ENCODE measurements at places on chromosomes 5 and 9.

DNA sequence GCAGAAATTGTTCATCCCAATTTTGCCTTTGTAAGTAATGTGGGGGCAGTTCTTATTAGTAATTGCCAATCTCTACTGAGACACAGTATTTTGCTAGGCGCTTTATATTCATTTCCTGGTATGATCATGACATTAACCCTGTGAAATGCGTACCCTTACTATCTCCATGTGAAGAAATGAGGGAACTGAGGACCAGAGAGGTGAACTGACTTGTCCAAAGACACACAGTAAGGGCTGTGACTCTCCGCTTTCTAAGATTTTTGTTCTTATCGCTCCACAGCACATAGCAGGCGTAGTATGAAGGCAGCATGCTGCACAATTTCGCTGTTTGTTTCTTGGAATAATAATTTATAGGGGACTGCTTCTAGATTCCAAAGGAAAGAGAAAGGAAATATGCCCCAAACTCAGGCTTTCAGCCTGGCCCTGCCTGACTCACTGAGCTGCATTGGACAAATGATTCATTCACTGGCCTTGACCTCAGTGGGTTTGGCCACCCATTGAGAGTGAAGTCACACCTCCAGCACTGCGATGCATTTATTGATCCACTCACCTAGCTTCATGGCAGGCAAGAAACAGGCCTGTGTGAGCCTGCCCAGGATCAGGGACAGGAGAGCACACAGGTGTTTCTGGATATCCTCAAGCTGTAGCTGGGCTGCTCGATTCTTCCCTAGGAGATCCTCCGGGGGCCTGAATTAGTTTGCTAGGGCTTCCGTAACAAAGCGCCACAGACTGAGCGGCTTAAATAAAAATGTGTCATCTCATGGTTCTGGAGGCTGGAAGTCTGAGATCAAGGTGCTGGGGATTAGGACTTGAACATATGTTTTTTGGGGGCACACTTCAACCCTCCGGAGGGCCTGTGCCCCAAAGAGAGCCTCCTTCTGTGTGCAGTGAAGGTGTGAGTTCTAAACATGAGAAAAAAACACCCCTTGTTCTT, 7.2 kb upstream of the DUSP1 start:
- DNase-seq: no peak

GRCh38 chr9:125920402-125920801, 173.2 kb downstream of the PBX3 start:
- DNase-seq: no peak

- no peak for DNase-seq
Measured at GRCh38 chr9:82062245-82062644, 73.7 kb downstream of the SPATA31D1 start.

GRCh38 chr5:16983022-16983639, 47.0 kb upstream of the MYO10 start:
- DNase-seq: no peak

GRCh38 chr5:91125916-91126315, 257.2 kb downstream of the ARRDC3 start:
- DNase-seq: no peak

DNA sequence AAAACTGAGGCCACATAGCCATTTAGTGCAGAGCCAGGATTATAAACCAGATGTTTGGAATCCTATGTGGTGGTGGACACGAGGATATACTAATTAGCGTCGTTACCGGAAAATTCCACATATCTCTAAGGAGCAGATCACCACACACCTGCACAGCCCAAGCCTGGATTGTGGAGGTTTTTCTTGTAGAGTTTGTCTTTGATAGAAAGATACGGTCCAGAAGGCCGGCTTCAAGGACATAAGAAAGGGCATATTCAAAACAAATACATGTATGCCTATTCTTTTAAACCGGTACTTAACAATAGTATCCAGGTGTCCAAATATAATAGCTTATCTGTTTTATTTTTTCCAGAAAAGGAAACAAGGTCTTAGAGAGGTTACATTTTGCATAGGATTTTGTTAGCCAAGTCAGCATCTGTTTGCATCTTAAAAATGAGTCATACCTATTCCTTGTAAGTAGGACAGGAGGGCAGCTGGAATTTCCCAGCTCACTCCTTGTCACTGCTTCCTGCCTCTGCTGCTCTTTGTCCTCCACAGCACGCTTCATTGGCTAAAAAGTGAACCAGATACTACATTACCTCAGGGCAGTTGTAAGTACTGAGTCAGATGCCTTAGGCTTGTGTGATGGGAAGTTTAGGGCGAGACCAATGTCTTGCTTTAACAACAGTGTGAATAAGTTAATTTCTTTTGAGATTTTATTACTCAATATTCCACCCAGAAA, 3.6 kb downstream of the TMC1 start:
- no peak for DNase-seq

DNA sequence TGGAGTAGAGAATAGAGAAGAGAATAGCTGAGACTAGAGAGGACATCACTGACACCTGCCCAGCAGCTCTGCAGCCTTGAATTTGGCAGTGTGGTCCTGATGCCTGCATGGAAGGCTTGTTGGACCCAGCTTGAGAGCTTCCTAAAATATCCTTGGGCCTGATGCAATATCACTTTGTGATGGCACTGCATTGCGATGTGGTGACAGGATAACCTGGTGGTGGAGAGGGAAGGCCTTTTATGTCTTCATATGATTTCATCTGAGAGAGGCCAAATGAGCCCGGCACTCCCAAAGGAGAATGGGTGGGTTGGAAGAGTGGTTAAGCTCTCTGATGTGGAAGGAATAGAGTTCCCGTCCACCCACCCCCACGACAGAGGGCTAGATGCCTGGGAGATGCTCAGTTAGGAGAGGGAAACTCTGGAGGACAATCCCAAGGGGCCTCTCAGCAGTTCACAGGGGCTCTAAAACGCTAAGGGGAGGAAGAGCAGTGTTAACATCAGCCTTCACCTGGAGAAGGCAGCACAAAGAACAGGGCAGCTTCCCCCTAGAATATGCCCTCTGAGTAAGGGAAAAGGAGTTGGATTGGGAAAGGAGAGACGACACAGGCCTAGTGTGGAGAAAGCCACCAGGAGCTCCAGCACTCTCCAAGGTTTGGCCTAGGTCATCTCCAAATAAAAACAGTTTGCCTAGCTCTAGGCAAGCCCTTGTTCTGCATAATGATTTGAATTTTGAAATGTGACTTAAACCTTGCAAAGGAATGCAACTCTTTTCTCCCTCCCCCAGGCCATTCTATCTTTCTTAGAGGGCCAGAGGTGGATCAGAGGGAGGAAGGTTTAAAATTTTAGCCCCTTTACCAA, 99.8 kb upstream of the SSBP2 start:
- DNase-seq: no peak

- DNase-seq: no peak
Measured at GRCh38 chr5:132020568-132021339, 9.3 kb upstream of the ACSL6 start.

- DNase-seq: no peak
Measured at GRCh38 chr9:127291246-127291778, 26.7 kb downstream of the GARNL3 start.

GRCh38 chr9:85610074-85610860, 131.5 kb downstream of the AGTPBP1 start:
- DNase-seq: no peak

DNA sequence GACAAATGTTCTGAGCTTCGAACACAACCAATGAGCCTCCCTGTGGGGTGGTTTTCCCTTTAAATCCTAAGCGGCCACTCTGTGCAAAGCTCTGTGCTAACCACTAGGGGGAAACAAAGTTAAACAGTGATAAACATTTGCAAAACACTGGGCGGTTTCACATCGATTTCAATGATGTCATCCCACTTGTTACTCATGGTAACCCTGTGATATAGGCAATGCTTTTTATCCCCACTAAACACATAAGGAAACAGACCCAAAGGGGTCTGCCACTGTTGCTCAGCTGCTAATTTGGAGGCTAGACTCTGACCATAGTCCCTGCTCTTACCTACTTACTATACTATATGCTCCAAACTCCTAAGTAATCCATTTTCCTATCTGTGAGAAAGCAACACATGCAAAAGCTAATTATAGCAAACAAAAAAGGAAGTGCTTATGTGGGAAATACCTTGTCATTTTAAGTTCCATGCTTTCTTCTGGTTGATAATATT, 57.3 kb downstream of the PTPN3 start:
- peak; percentile 7 for DNase-seq

GRCh38 chr5:62483556-62483955, 71.0 kb downstream of the IPO11 start:
- DNase-seq: no peak

DNA sequence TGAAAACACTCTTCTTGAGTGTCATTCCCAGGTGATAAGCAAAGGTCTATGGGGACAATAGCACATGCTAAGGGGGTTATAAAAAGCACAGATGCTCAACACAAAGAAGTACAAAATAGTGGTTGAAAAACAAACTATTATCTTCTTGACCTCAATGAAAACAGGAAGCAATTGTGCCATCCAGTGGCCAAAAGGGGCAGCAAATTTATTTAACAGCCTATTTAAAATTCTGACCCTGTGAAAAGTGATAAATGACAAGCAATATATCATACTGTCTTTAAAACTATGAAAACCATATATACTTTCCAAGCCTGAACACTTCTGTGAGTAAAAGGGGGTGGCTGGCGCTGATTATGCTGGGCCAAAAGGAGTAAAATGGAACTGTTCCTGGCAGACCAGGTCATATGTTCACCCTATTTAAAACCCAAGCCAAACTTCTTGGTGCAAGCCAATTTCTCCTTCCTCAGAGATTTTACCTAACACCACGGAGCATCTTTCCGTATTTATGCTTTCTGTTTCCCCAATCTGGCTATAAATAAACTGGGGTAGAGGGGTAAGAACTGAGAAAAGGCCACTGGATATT, 29.7 kb downstream of the TEX10 start:
- no peak for DNase-seq

DNA sequence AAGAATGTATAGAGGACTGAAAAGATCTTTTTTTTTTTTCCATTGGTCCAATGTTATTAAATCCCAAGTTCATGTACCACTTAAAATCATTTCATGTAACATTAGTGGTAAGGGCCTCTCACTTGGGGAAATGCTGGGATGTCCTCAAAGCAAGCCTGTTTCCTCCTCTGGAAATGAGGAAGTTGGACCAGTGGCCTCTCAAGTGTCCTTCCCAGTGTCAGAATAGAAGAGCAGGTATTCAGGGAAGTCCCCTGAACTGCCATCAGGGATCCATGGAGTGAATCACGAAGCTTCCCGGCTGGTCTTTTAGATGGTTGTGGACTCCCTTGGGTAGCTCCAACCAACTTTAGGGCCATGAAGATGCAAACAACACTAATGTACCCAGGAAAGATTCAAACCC, 55.2 kb upstream of the AFAP1L1 start:
- no peak for DNase-seq

- DNase-seq: no peak
Measured at GRCh38 chr9:86771420-86771819, 175.9 kb downstream of the GAS1 start.

DNA sequence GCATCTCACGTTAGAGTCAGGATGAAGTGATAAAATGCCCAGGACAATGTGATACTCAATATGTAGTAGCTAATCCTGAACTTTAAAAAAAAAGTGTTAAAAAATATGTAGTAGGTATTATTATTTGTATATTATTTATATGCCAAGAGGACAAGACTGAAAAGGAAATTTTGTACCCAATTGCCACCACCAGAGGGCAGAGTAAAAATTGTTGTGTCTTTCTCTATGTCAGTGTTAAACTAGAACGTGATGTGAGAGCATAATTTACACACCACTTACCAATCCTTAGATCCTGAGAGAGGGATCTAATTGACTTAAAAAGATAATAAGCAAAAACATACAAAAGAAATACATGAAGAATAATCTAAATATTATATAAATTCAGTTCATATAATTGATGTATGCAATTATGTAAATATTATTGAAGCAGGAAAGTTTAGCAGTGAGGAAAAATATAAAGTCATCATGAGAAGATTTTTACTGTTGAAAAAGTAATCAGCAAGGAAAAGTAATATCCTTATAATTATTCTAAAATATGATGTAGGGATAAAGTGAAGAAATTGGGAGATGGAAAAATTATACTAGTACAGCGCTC, 288.9 kb downstream of the RAB3C start:
- DNase-seq: no peak

Measured in activated T-helper 1 cell treated with anti-CD3 and anti-CD28 coated beads, Interleukin-2, amount 50 U/mL, for 16 hours (primary cell).